Osteoblast (primary cell): ENCODE measurements at places on chromosomes 5 and 9. TPM values are rescaled to one million over a fixed set of nuclear protein-coding genes. Genes with fewer than 3 reads are reported as not detected.

Gene PCDHA2
- total RNA-seq = under 0.01 and 0.29 TPM in 2 replicates

Gene PTPN3
- 2.9 TPM in 2 replicates for total RNA-seq

Gene CCIN
- 1.2 and 2.2 TPM in 2 replicates for total RNA-seq

Gene PRDM9
- not detected in 2 replicates for total RNA-seq
